NCI-H1105 (cell line): ENCODE measurements at places on chromosomes 1 and 21.

DNA sequence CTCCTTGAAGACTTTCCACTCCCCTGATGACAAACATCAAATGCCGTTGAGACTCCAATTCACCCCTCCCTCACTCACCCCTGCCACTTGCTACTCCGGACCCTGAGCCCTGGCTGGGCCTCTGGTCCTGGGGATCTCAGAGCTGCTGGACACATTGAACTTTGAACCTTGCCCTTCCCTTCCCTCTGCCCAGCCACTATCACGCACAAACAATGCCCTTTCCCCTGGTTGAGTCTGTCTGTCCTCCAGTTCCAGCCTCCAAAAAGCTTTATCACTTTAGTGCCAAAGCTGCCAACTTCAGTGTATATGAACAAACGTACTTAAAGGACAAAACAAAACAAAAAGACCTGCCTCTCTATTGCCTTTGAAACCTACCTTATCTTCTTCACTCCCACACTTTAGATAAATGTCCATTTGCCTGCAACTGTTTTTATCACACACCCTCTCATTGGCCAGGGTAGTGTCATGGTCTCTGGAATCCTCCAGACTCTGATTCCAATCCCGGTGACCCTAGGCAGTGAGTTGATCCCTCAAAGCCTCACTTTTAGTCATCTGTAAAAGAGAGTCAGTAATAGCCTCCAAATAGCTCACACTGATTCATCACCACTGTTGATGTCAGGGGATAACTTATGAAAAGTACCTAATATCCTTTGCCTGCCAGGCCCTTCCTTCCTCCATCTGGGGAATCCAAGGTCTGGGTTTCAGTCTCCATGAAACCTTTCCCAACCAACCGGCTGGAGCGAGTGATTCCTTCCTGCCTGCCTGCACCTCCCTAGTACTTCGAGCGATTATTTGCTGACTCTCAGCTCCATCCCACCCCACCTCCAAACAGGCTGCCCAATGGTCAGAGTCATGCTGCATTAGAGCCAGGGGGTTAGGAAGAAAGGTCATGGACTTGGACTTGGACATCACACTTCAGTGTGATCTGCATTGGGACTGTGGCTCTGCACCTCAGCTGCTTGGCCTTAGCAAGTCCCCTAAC is 15.9 kb upstream of the SPOCD1 start:
- DNase-seq: no peak

DNA sequence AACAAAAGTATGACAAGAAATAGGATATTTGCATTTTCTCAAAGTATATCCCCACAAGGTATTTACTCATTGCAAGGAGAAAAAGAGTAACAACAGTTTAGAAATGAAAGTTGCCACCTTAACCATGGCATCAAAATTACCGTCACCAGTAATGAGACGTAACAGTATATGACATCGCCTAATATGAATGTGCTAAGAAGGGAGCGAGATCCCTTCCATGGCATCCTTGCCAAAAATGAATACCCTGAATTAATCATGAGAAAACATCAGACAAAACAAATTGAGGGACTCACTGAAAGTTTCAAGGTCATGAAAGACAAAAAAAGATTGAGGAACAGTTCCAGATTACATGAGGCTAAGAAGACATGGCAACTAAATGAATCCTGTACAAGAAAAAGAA is 78.9 kb upstream of the MROH9 start:
- no peak for DNase-seq

DNA sequence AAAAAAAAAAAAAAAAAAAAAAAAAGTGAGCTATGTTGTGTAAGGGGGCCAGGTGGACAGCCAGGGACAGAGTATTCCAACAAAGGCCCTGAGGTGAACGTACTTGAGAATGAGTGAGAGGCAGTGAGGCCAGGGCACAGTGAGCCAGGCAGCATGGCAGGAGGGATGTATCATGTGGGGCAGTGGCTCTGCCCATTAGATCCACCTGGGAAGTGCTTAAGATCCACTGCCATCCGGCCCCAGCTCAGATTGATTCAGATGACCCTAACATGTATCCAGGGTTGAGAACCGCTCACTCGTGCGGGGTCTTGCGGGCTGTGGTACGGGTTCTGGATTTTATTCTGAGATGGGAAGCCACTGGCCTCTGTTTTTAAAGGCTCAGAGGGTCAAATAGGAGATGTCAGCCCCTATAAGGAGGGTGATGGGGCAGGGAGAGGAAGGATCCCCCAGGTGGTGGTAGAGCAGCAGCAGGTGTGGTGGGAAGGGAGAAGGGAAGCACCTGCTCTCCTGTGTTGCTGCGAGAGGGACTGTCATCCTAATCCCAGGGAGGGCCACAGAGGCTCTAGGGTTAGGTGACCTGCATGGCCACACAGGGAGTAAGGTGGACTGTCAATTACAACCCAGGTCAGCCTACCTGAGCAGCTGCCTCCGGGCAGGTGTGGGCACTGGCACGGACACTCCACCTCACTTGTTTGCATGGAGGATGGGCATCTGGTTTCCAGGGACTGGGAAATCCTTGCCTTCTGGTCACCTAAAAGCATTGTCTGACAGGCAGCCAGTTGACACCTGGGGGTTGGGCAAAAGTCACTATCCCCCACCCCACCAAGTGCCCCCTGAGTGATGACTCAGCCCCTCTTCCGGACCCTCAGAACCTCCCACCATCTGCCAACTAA is 31.6 kb downstream of the CDK18 start:
- no peak for DNase-seq

DNA sequence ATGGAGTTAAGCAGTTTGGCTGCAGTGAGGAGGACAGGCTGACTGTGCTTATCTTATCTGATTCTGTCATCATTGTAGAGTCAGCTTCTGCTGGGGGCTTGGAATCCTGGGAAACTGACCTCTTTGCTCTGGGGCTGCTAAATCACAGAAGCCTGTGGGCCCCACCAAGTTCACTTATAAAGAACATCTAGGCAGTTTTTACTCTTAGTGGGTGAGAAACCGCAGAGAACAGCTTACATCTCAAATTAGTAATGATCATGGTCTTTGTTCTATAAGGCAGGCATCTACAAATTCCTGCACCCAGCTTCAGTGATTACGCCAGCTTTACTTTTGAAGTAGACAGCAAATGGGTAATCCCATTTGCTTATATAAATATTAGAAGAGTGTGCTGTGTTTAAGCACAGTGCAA is 75.7 kb downstream of the ZC3H11B start:
- no peak for DNase-seq

- no peak for DNase-seq
Measured at GRCh38 chr1:7615138-7615537, 156.0 kb upstream of the VAMP3 start.
